Left colon (tissue), 2 donors: ENCODE measurements at places on chromosomes 3 and 15. TPM values are rescaled to one million over a fixed set of nuclear protein-coding genes. Genes with fewer than 3 reads are reported as not detected.

- no peak for DNase-seq
These were observed 171.7 kb downstream of the ABHD5 start for GRCh38 chr3:43862470-43862869.

GRCh38 chr15:58221591-58222241 is 83.5 kb downstream of the AQP9 start:
- DNase-seq = no peak

DNA sequence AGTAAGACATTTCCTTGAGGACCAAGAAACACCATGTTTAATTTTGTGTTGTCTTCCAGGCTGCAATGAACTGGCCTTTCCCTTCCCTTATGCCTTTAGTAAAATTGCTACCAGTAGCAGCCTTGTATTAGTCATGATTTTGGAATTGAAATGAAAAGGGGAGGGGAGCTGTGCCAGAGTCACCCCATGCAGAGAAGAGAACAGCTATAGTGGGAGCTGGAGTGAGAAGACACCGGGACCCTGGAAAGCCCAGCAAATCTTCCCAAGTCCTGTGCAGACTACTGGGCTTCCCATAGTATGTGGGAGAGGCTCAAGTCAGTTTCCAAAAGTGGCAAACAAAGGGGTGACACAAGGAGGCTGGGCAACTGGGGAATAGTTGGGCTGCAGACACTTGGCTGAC is 178.5 kb downstream of the NR1D2 start:
- DNase-seq = no peak

- no peak for DNase-seq
These were observed 73.6 kb downstream of the TFG start for GRCh38 chr3:100782906-100783305.

- no peak for DNase-seq
These were observed 9.6 kb downstream of the CELSR3 start for GRCh38 chr3:48652923-48653715.

DNA sequence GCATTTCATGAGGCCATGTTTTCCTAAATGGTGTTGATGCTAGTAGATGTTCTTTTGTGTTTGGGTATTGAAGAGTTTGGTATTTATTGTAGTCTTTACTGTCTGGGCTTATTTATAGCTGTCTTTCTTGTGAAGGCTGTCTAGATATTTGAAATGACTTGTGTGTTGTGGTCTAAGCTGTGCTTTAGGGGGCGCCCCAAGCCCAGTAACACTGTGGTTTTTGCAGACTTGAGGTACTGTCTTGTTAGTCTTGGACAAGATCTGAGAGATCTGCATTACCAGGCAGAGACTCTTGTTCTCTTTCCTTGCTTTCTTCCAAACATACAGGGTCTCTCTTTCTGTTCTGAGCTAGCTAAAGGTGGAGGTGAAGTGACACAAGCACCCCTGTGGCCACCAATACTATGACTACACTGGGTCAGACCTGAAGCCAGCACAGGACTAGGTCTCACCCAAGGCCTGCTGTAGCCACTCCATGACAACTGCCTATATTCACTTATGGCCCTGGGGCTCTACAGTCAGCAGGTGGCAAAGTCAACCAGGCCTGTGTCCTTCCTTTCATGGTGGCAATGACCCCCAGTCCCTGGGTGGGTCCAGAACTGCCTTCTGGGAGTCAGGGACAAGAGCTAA is 152.1 kb upstream of the TBC1D5 start:
- no peak for DNase-seq

GRCh38 chr3:128794770-128795649 is 69.0 kb downstream of the RAB7A start:
- peak; percentile 54 for DNase-seq

THOC7 gene
- total RNA-seq = 54.0 TPM

TRIP4 gene
- 34.2 TPM for total RNA-seq

ISLR gene
- 4.8 TPM for total RNA-seq

GP9 gene
- total RNA-seq = 0.55 TPM
